ENCODE measurements at places on chromosomes 2 and 18.
A peak's percentile ranks its signal among the peaks of the same experiment; 100 is the strongest.

DNA sequence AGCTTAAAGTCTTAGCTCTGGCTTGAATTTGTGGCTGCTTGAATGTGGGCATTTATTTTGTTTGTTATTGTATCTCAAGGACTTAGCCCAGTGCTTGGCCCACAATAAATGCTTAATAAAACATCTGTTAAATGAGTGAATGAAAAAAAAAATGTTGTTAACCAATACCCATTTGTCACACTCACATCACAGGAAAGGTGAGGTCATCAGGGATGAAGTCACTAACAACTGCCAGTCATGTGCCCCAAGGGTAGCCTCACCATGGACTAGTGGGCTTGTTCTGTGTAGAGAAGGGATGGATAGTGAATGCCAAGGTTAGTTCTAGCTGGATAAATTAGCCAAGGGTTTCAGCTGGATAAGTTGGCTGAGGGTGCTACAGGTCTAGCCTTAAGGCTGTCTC is 3.0 kb downstream of the NRBP1 start:
- peak; percentile 42 for DNase-seq

GRCh38 chr2:24125956-24126355 is 2.7 kb downstream of the FAM228B start:
- no peak for DNase-seq

- no peak for DNase-seq
These were observed 43.2 kb upstream of the KDM3A start for GRCh38 chr2:86397986-86398385.

GRCh38 chr2:173448938-173449471 is 94.3 kb downstream of the CDCA7 start:
- peak; percentile 92 for DNase-seq

Data from choroid plexus epithelial cell (primary cell).